C1 segment of cervical spinal cord (tissue), 14 donors: ENCODE measurements at places on chromosomes 12 and 14.

DNA sequence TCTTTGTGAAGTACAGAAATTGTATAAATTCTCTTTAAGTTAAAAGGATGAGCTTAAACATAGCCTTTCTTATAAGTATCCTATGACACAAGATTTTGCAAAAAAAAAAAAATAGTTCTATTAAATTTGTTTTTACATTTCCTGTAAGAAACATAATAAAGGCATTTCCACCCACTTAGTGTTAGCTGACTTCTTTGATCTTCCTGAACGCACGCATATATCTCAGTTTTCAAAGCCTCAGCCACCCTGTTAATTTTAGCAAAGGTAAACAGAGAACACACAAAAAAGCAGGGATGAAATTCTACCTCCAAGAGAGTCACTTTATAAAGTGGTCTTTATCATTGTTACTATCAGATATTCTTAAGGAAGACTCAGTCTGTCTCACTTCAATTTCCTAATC lies 277.9 kb downstream of the MED13L start:
- DNase-seq = no peak

- DNase-seq = peak; percentile 14
Observed at GRCh38 chr12:89016970-89017778, 335.1 kb downstream of the DUSP6 start.

GRCh38 chr12:27578689-27579372 lies 54.8 kb downstream of the PPFIBP1 start:
- DNase-seq = no peak

- no peak for DNase-seq
Observed at GRCh38 chr14:61479746-61480502, 158.5 kb downstream of the PRKCH start.

- no peak for DNase-seq
Observed at GRCh38 chr14:78612666-78613065, 442.5 kb downstream of the NRXN3 start.

DNA sequence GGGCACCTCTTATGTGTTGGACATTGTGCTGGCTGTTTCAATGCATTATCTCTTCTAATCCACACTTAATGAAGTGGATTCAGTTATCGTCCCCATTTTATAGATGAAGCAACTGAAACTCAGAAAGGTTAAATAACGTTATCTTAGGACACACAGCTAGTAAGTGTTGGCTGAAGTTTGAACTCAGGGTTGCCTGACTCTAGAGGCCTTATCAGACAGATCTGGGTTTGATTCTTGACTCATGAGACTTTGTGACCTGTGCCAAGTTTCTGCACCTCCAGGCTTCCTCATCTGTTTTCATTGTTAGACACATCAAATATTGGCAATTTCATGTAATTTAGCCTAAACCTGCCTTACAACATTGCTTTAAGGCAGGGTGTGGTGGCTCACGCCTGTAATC lies 18.2 kb upstream of the IRF2BPL start:
- DNase-seq = no peak

- DNase-seq = no peak
Observed at GRCh38 chr12:94659346-94659930, 9.1 kb upstream of the TMCC3 start.

GRCh38 chr14:21734457-21735074 lies 60.9 kb upstream of the OR4E1 start:
- DNase-seq = no peak
